NCI-H774 (cell line): ENCODE measurements at places on chromosomes 11 and 22.
A peak's percentile ranks its signal among the peaks of the same experiment; 100 is the strongest.

DNA sequence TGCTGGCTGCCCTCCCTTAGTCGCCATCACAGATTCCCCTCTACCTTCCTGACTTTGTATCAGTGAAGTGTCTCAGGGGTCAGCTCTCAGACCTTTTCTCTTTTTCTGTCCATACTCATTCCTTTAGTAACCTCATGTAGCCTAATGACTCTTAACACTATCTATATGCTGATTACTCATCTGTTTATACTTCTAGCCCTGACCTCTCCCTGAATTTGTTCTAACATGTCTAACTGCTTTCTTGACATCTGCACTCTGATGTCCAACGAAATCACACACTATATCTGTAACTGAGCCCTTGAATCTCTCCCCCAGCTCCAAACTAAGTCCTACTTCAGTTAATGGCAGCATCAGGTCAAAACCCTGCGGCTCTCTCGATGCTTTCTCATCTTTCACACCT is 135.8 kb upstream of the TIMP3 start:
- no peak for DNase-seq

DNA sequence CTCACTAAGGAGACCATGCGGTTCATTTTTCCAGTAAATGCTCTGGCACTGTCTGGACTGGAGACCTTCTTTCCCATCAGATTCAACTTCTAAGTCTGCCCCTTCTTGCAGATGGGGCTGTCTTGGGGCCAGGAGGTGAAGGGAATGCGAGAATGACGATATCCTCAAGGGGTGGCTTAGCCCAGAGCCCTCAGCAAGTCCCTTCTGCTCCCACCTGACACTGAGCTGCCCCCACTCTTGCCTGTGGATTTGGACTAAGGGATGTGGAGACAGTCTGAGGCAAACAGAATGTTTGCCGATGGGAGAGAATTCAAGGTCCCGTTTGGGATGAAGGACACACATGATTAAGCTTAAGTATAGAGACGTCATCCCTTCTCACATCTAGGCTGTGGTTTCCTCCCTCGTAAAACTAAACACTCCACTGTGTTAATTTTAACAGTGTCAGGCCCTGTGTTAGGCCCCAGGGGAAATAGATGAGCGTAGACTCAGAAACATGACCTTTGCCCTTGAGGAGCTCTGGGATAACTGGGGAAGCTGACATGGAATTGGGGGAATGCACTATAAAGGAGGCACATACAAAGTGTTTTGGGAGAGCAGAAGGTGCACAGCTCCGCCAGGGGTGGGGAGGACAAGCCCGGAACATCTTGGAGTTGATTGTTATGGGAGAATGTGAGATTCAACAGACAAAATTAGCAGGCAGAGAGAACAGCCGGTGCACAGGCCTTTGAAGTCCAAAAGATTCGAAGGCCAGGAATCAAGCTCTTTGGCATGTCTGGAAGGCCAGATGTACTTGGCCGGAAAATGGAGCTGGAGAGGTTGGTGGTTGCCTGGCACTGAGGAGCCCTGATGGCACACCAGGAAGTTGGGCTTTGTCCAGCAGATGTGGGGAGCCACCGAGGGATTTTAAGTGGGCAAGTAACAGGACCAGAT is 71.6 kb downstream of the ST3GAL4 start:
- no peak for DNase-seq

- DNase-seq = no peak
These were observed 61.3 kb upstream of the WNT11 start for GRCh38 chr11:76267556-76267955.

DNA sequence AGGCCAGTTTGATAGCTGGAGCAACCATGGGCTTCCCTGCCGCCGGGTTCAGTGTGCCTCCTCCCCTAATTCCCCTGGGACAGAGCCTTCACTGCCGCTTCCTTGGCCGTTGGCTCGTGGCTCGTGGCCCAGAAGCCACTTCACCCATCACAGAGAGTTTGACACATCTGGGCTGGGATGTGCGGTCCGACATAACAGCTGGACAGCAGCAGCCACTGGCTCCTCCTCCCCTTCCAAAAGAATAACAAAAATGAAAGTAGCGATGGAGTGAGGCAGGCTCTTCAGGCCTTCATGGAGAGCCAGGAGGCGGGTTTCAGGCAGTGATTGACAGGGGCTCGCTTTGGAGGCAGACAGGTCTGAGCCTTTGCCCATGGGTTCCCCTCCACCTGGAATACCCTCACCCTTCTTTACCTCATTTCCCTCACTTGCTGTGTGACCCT is 8.2 kb downstream of the CREB3L1 start:
- DNase-seq = no peak

DNA sequence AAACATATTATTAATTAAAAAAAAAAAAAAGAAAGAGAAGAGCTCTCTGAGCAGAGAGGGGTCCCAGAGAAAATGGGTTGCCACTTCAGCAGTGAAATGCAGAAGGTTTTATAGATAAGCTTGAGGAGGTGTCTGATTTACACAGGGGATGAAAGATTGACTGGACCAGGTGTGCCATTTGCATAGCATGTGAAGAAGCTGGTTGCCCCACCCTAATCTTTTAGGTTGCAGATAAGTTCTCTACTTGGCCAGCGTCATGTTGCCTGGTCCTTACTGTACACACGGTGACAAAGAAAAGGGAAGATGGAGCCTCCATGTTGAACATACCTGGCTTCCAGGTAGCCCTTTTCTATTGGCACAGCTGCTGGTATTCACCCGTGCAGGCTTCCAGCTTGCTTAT is 41.4 kb downstream of the MS4A2 start:
- DNase-seq = no peak

- no peak for DNase-seq
These were observed 1.6 kb downstream of the PRDM11 start for GRCh38 chr11:45147891-45148675.

- DNase-seq = no peak
These were observed 77.4 kb downstream of the FAM168A start for GRCh38 chr11:73520353-73521061.

DNA sequence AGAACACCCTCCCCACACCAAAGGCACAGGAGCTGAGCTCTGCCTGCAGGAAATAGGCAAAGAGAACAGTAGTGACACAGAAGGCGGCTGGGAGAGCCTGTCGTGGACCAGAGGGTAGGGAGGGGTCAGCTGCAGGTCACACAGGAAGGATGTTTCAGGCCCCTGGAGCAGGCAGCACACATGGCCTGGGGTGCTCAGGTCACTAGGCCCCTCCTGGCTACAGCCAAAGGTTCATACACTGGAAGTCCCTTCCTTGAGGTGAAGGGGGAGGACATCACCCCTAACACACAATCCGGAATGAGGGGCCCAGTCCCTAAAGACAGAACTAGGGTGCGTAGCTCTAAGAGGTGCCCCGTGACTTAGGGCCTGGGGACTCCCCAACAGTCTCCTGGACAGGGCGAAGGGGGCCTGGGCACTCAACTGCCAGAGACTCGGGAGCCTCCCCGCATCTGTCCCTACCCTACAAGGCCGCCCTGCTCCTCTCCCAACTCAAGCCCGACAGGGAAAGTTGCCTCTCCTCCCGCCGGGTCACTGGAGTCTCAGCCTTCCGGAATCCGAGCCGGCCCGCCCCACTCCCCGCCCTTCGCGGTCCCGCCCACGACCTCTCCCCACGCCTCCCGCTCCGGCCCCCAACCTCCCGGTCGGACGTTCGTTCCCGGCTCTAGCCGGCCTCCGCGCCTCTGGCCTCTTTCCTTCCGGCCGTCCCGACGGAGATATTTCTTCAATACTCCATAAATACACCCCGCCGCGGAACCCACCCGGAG is at the start of gene CYB5R2:
Gene CYB5R2, minus strand, starts transcription at position 541 of the 764 bp plus-strand sequence. CDS start 675 bp downstream, outside the sequence.
- DNase-seq = peak; percentile 21

- DNase-seq = no peak
These were observed 948 bp upstream of the MRTFA start for GRCh38 chr22:40637183-40638150.

DNA sequence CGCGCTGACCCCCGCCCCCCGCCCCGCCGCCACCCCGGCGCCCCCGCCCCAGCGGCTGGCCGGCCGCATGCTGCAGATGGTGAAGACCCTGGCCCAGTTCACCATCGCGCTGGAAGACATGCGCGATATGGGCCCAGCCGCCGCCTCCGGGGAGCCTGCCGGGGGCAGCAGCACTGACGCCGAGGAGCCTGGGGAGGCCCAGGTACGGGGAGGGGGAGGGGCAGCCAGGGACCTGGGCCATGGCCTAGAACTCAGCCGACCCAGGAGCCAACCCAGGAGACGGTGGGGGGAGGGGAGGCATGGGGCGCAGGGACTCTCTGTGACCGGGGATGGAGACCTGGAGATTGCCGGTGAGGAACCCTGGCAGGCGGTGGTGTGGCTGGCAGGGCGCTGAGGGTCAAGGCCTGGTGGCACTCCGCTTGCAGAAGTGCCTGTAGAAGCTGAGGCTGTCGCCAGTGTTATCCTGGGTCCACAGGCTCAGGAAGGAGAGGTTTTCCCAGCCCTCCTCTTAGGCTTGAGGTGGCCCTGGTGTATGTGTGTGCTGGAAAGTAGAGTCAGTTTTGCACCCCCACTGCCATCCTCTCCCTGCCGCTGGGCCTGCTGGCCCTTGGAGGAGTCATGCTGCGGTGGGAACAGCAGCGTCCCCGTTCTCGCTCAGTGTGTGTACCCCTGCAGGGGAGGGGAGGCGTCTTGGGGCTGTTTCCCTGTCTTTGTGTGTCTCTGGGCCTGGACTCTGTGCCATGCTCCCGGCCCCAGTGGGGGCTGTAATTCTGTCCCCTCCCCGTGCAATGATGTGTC is 32.9 kb upstream of the RELT start:
- DNase-seq = no peak

DNA sequence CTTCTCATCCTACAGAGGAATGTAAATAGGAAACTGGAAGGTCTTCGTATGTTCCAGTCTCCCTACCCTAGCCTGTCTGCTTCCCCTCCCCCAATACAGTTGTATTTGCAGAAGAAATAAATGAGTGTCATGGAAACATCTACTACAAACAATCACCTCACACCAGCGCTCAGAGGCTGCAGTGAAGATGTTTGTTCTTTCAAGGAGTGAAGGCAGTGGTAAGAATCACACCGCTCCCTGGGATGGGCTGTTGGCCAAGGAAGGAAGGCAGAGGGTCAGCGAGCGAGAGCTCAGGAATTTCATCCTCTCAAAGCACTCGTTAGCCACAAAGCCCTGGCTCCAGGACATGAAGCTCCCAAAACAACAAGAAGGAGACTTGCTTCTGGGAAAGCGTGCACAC is 1.1 kb upstream of the IGSF9B start:
- no peak for DNase-seq

- no peak for DNase-seq
These were observed 96.3 kb downstream of the SWAP70 start for GRCh38 chr11:9760193-9760575.
